ENCODE measurements at places on chromosomes 1 and 21.

- no peak for DNase-seq
These were observed 87.9 kb upstream of the SMYD2 start for GRCh38 chr1:214192825-214193643.

- DNase-seq: no peak
These were observed 23.7 kb upstream of the CEP350 start for GRCh38 chr1:179930867-179931266.

DNA sequence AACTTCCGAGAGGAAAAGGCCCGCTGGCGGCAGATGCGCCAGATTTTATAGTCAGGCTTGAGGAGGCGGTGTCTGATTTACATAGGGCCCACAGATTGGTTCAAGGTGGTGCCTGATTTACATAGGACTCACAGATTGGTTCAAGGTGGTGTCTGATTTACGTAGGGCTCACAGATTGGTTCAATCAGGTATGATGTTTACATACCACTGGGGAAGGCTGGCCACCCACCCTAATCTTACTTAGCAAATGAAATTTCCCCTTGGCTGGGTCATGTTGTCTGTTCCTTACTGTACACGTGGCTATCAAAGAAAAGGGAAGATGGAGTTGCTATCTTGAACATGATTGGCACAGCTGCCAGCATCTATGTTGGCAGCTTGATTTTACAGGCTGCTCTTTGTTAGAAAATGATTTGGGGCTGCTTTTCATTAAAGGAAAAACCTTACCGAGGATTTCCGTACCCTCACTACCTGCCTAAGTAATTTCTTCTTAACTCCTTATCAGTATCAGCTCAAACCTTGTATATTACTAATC is 96.3 kb downstream of the SETD4 start:
- no peak for DNase-seq

- no peak for DNase-seq
These were observed 25.5 kb downstream of the TNR start for GRCh38 chr1:175717610-175718540.

DNA sequence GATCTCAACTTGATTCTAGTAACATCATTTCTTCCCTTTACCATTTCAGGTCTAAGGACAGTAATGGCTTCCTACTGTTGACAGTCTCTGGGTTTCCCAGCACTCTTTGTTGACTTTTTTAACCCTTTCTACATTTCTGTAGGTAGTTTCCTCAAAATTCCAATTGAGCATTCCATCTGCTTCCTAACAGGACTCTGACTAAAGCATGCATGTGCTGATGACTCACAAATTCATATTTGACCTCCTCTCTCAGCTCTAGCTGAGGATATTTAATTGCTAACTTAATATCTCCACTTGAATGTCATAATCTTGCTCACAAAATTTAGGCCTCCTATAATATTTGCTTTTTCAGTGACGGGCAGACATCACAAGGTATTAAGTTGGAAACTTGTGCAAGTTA is 93.3 kb upstream of the ZNHIT6 start:
- DNase-seq: no peak

DNA sequence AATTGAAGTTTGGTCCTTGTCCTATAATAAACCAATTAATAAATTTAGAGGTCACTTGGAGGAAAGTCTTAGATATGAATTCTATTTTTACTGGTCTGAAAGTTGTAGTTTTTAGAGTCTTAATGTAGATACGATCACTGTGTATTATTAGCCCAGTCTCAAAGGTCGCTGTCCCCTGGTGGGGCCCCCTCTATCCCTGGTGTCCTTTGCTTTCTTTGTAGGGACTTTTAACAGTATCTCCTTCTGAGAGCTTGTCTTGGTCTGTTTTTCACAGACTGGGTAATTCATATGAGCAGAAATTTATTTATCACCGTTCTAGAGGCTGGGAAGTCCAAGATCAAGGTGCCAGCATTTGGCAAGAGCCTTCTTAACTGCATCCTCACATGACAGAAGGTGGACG is 18.5 kb downstream of the CHD1L start:
- DNase-seq: no peak

GRCh38 chr1:234645474-234645953 is 35.5 kb upstream of the IRF2BP2 start:
- DNase-seq: no peak

GRCh38 chr1:109547463-109548320 is 723 bp upstream of the GNAI3 start:
- DNase-seq: no peak

- no peak for DNase-seq
These were observed 5.0 kb upstream of the BCAR3 start for GRCh38 chr1:93686504-93687250.

DNA sequence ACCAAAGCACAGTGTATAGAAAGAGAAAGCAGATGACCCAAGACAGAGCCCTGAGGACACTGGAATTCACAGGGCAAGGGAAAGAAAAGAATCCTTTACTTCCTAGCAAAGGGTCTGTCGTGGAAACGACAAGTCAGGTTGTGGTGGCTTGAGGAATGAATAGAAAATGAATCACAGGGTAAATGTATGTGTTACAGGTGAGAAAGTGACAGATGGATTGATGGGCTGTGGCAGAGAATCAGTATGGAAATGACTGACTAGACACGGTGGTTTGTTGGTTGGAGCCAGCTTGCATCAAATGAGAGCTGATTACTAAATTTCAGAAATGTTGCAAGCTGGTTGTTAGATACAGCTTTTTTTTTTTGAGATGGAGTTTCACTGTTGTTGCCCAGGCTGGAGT is 46.9 kb downstream of the PTP4A2 start:
- DNase-seq: no peak

GRCh38 chr1:183417772-183418491 is at the start of gene NMNAT2:
Gene NMNAT2, minus strand, starts transcription at chr1:183418380. Its CDS starts 113 bp downstream, at chr1:183418267.
- no peak for DNase-seq

DNA sequence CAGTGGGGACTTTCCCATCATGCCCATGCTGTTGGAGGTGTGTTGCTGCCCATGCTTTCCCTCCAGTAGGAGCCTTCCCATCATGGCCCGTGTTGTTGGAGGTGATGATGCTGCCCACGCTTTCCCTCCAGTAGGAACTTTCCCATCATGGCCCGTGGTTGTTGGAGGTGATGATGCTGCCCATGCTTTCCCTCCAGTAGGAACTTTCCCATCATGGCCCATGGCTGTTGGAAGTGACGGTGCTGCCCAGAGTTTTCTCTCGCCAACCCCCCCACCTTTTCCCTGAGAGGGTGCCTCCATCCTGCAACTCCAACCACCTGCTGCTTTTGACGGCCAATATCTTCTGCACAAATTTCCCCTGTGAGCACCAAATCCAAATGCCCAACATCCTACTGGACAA is 205.7 kb downstream of the TOMM20 start:
- DNase-seq: no peak

DNA sequence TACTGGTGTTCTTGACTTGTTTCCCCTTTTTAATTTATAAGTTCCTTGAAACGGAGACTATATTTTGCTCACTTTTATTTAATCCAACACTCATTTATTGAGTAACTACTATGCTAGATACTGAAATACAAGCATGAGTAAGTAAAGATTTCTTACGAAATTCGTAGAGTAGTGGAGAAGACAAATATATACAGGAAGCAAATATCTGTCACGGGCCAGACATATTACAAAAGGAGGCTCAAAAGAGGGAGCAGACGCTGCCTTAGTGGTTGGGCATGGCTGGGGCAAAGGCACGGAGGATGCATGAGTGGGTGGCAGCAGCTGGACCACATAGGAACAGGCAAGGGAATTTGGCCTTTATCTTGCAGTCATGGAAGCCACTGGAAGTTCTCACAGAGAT is 6.8 kb downstream of the NCF2 start:
- DNase-seq: no peak

GRCh38 chr21:45110873-45111624 is 36.7 kb downstream of the ADARB1 start:
- DNase-seq: no peak

GRCh38 chr1:154386643-154387352 is 18.3 kb upstream of the IL6R start:
- DNase-seq: peak; percentile 62

DNA sequence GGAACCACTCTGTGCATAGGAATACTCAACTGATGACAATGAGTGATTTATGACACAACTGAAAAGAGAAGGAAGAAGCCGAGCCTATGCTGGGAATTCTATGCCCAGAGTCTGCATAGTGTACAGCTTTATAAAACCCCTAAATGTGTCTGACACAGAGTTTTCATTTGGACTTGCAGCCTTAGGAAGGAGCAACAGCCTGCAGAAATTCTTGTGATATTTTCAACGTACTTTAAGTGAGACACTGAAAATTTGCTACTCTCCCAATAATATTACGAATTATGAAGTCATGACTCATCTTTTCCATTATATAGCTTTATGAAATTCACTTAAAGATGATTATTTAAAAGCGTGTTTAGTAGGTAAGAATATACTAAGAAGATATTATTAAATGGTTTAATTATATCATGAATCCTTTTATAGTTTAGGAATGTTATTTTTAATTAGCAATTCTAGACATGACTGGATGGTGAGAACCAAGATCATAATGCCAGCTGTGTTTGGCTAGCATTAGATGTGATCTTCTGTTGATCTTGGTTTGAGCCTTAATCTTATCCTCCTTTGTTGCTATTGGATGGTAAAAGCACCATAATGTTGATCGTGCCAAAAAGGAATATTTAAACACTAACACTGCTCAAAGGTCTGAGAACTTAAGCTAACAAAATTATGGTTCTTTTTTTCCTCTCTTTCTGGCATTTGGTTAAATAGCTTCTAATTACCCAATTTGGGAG is 785.1 kb upstream of the ADGRL4 start:
- no peak for DNase-seq

DNA sequence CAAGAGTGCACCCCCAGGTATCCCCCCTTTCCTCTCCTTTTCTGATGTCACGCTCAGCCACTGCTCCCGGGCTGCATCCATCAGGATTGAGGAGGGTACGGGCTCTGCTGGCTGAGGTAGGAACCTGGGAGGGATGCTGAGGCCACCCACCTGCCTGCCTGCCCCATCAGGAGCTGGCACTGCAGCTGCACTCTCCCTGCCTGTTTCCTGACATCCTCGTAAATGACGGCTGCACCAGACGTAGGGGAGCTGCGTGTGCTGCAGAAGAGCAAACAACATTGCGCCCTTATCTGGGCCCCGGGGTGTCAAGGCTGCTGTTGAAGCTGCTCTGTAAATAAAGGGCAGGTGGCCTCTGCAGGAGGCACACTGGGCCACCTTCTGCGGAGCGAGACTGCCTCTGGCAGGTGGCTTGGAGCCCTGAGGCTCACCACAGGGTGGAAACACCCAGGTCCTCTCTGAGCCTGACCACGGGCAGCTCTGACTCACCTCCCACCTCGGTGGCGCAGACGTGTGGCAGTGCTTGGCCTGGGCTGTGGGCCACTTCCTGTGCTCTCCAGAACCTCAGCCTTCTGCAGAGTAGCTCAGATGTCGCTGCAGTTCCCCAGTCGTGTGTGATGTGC is 30.9 kb downstream of the SNAP47 start:
- DNase-seq: peak; percentile 86

DNA sequence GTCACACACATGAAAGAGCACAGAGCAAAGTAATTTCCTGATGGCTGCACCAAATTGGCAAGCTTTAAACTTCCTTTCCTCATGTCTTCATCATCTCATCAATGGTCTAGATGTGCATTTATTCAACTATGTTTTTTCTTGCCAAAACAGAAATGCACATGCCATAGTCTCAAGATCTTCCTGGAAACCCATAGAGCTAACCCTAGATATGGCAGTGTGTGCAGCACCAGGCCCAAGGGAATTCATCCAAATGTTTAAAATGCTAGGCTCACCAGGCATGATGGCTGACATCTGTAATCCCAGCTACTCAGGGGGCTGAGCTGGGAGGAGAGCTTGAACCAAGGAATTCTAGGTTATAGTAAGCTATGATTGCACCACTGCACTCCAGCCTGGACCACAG is 31.2 kb upstream of the PALMD start:
- no peak for DNase-seq

GRCh38 chr1:214658175-214658574 is 55.2 kb downstream of the CENPF start:
- no peak for DNase-seq

DNA sequence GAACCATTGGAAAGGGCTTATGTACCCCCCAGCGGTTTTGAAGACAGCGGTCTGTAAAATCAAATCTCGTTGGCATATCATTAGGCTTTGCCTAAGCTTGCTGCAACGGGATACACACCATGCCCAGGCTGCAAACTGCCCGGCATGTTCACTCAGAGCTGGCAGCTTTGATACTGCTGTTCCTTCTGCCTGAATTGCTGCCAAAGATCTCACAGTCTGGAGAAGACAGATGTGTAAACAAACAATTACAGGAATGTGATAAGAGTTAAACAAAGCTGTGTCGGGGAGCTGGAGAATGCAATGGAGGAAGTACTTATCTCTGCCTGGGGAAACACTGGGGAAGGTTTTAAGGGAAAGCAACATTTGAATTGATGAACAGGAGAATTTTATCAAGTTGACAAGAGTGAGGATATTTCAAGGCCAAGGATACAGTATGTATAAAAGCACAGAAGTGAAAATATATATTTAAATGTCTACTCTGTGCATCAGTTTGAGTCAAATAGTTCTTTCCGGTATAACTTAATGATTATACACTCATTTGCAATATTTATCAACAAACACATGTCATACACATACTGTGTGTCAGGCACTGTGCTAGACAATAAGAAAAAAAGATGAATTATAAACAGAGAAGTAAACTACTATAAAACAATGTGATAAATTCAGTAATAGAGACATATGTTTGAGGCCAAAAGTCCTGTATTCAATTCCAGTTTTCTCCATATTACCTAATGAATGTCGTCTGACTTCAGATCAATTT is 29.9 kb downstream of the CHML start:
- no peak for DNase-seq

DNA sequence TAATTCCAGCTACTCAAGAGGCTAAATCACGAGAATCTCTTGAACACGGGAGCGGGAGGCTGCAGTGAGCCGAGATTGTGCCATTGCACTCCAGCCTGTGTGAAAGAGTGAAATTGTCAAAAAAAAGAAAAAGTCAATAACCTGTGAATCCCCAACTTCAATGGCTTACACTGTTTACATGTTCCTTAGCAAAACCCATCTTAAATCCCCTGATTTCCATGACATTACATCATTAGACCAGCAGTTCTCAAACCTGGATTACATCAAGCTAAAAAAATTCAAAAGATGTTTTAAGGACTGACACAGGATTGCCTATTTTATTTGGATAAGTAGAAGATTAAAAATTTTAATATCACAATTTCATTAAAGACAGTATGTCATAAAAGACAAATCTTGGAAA is 12.4 kb downstream of the GPBP1L1 start:
- DNase-seq: no peak

Measured in CD4-positive, alpha-beta T cell treated with Interleukin-6 at 100 ng/mL for 8 hours (primary cell).